Naive B cell (primary cell): ENCODE measurements at places on chromosomes 1 and 21. TPM values are rescaled to one million over a fixed set of nuclear protein-coding genes. Genes with fewer than 3 reads are reported as not detected.

Gene CAMK1G
- polyA plus RNA-seq = not detected

Gene POU3F1
- 1.1 TPM for polyA plus RNA-seq

Gene C1orf94
- not detected for polyA plus RNA-seq

Gene CFHR2
- polyA plus RNA-seq = not detected

Gene NEK2
- not detected for polyA plus RNA-seq

Gene HSD11B1
- polyA plus RNA-seq = not detected

Gene KRTAP19-3
- polyA plus RNA-seq = not detected

Gene FOXO6
- not detected for polyA plus RNA-seq
